ENCODE measurements at places on chromosomes 6 and 20.

DNA sequence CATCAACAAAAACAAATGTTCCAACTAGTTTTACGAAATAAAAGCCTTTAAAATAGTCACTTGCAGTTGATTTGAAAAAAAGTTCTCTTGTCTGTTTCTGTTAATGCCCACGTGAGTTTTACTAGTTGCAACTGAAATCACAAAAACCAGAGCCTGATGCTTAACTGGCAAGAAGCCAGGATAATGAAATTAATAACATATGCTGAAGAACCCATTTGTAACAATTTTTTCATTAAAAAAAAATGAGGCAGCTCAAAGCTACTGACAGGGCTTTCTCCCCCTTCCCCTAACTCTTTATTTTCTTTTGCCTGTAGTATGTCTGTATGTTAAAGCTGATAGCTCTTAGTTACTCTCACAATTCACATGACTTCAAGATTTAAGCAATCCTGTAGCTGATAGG is 132.7 kb upstream of the EYA4 start:
- no peak for DNase-seq

DNA sequence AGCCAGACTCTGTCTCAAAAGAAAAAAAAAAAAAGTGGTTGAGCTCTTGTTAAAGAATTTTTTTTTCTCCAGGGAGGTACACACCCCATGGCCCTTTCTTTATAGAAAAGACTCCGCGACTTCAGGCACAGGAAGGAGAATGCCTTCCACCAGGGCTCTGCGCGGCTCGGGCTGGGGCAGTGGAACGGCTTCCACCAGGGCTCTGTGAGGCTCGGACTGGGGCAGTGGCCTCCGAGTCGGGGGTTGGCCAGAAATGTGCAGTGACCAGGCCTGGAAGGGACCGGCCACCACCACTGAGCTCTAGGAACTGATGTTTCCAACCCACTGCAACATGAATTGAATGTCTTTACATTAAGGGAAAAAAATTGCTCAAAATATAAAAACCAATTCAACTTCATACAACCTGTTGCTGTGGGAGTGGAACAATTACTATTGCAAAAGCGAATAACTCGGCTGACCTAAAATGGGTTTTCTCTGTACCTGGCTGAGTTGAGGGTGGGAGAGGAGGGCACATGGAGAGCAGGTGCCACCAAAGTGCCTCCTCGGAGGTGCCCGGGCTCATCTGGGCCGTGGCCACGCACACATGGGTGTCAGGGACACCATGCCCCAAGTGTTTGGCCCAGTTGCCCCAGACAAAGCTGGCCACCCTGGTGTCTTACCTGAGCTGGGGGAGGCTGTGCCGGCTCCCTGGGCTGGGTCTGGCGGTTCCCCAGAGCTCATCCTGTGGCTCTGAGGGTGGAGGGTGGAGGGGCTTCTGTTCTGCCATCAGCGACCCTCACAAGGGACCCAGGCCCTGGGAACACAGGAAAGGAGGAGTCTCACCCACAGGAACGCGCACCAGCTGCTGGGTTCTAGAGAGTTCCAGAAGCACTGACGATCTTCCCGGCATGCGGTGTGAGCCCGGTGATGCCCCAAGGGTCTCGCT is 29.3 kb downstream of the SLC2A4RG start:
- DNase-seq = no peak

DNA sequence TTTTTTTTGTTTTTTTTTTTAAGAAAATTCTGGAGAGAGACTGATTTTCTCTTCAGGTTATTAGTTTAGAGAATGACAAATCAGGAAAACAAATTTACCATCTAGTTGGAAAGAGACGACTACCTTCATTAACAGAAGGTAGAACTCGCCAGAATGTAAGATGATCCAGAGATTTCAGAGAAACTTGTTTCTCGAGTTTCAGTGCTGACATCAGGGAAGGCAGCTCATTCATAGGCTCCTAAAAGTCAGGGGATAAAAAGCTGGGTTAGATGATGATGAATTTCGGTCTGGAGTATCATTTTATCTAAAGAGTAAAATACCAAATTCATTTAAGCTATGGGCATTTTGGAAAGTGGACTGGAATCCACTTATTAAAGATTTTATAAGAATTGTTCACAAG is 27.9 kb downstream of the ZNF334 start:
- DNase-seq = no peak

DNA sequence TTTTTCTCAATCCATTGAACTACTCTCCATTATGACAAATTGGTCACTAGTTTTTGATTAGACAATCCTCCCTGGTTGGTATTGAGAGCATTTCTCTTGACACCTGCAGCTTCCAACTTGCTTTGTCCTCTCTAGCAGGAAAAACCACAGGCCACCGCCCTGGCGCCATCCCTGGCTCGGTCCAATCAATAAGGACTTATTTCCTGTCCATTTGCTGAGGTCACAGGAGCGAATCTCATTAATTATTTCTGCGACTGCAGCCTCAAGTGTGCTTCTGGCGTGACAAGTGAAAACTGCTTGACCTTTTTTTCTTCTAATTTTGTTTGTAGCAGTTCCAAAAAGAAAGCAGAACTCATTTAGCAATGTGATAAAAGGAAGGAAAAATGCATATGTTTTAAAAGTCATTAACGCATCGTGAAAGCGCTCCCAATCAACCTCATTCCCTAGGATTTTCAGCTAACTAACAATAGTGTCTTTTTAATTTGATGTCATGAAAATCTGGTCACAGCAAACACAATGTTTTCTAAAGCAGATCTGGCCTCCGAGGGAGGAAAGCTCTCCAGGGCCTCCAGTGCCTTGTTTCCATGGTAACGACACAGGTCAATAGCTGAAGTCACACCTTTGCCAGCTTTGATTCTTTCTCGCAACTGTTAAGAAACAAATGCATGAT is 39.0 kb upstream of the BEND3 start:
- no peak for DNase-seq

DNA sequence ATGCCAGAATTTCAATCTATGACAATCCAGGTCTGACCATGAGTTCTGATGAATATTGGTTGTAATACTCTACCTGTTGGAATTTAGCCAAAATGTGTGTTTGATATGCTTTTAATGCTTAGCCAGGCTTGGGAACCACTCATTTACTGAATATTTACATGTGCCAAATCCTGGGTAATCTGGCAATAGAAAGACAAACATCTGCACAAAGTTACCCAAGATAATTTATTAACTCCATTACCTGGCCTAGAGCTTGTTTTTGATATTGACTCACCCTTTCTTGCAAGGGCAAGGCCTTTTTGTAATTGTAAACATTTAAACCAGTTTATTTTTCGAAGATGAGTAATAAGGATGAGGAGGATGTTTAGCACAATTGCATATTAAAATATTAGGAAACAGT is 13.5 kb upstream of the CD2AP start:
- DNase-seq = no peak

DNA sequence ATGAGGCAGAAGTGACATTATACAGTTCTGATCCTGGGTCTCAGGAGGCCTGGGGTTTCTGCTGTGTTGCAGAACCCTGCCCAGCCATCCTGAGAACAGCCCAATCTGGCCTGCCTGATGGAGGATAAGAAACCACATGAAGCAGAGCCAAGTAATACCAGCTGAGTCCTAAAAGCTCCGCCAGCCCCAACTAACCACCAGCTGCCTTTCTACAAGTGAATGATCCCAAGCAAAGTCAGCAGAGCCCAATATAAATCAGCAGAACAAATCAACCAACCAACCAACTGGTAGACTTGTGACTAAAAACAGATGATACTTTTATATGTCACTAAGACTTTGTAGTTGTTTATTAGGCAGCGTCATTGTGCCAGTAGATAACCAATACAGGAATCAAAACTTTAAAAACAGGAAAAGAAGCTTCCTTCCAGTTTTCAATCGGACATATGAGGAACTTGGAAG is 52.1 kb downstream of the SNX5 start:
- no peak for DNase-seq

DNA sequence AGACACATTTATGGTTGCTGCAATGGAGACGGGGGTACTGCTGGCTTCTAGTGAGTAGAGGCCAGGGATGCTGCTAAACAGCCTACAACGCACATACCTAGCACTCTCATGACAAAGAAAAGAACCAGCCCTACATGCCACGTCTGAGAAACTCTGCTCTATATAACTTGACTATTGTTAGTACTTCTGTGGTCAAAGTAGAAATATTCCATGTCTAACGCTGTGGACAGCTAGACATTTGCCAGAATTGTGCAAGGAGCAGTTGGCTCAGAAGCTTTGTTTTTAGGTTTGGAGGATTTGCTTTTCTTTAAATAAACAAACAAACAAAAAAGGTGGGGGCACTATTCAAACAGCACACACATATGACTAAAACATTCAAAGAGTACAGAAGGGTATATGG is 20.5 kb downstream of the UBE2V1 start:
- no peak for DNase-seq

DNA sequence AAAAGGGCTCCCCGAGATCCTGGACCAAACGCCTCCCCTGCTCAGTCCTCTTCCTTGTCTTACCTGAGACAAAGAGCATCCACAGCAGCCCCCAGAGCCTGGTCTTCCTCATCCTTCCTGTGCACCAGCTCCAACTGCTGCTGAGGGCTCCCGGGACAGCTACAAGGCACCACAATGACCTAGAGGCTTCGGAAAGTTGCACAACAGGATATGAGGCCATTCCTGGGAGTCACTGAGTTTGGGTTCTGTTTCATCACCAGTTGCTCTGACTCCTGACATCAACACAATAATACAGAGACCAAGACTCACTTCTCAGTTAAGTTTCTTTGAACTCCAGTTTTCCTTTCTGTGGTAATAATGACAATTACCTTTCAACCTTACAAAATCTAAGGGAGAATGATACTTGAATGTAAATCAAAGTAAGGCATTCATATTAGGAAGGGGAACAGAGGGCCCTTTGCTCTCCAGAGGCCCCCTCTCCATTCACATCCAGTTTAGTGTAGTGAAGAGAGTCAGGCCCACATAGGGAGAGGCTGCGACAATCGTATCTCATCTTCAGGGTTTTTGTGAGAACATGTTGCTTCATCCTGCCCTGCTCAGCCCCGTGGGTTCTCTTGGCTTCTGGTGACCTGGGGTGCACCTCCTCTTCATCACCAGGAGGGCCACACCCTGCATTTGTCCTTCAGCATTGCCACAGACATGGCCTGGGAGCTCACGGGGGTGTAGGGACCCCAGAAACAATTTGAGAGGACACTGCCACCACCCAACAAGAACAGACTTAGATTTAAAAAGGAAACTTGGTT is at the start of gene TREM1:
Gene TREM1, minus strand, starts transcription at position 139 of the 803 bp plus-strand sequence. Its CDS starts 27 bp downstream, at position 112.
- DNase-seq = no peak

DNA sequence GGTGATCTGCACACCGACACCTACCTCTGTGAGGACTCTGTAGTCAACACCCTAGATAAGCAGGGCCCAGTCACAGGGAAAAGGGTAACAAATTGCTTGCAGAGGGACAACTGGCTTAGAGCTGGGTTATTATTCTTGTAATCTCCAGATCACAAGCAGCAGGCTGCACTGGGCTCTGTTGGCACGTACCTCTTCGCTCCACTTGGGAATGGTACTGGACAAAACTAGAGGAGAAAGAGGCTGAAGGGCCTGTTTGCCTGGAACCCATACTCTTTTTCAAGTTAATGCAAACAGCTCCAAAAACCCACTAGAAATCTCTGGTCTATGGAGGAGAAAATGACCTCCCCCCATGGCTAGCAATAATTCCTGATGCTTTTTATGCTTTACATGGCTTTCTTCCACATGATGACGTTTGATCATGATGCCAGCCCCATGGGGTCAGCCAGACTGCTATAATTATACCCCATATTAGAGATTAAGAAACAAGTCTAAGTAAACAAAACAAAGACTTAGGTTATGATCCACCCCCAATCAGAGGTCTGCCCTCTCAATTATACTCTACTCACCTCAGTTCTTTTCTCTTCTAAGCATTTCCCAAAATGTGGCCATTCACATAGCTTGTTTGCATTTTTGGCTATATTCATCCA is 190.0 kb downstream of the UNC5CL start:
- no peak for DNase-seq

- no peak for DNase-seq
Measured at GRCh38 chr20:33521461-33521860, 31.6 kb downstream of the CBFA2T2 start.

- DNase-seq = no peak
Measured at GRCh38 chr6:100455230-100456124, 9.2 kb downstream of the SIM1 start.

DNA sequence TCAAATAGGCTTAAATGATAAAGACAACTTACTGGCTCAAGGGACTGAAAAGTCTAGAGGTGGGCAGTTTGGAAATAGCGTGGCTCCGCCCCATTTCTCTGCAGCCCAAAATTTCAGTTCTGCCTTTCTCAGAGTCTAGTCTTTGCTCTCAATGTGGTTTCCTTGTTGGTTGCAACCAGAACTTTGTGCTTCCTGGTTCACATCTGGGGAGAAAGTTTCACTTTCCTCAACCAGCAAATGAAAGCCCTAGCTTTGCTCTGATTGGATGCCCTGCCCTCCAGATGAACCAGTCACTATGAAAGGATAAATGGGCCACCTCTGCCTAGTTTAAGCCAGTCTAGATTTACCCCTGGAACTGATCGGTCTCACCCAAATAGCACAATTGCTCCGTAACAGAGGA is 14.9 kb downstream of the SYCP2L start:
- no peak for DNase-seq

DNA sequence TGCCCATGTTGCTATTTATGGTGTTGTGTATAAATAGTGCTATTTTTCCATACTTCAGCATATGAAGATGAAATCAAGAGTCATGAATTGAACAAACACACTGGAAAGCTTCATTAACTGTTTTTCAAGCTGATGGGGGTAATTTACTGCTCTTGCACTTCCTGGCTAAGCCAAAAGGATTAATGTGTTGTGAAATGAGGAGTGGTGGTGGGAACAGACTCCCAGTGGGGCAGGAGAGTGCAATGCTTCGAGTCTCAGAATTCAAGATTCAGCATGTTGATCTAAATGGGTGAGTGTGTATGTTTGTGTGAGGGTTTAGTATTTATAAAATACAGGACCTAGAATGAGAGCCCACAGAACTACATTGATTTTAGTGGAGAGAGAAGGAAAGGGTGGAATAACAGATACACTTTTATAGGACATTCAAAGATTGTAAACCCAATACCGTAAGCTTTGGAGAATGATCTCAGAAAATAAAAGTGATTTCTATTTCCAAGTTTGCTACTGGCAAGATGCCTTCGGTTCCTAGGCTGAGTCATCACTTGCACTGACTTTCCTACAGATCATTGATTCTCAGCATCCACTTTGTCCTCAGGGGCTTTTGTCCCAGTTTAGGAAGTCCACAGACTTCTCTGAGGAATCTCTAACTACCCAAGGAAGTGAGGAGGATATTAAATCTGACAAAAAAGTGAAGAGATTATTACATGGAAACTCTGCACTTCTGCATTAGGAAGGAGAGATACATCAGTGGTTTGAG is 303.6 kb downstream of the TRDN start:
- no peak for DNase-seq

DNA sequence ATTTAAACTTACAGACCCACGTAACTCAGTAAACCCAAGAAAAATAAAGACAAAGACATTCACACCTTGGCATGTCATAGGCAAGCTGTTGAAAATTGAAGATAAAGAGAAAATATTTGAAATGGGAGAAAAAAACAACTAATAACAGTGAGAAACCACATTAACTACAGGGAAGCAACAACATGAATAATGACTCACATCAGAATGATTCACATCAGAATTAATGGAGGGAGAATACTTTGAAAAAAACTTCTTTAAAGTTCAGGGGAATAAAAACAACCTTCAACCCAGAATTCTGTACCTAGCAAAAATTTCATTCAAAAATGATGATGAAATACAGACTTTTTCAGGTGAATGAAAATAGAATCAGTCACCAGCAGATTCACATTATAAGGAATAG is 32.9 kb upstream of the SLC22A3 start:
- DNase-seq = no peak

- no peak for DNase-seq
Measured at GRCh38 chr6:77011929-77012545, 451.3 kb downstream of the HTR1B start.
